Globus pallidus (tissue), 1 donor: ENCODE measurements at places on chromosomes 3 and 15.
A peak's percentile ranks its signal among the peaks of the same experiment; 100 is the strongest.

- DNase-seq = no peak
These were observed 79.6 kb downstream of the NFKBIZ start for GRCh38 chr3:101928890-101929289.

- no peak for DNase-seq
These were observed 39.8 kb downstream of the PCSK6 start for GRCh38 chr15:101449471-101450402.

DNA sequence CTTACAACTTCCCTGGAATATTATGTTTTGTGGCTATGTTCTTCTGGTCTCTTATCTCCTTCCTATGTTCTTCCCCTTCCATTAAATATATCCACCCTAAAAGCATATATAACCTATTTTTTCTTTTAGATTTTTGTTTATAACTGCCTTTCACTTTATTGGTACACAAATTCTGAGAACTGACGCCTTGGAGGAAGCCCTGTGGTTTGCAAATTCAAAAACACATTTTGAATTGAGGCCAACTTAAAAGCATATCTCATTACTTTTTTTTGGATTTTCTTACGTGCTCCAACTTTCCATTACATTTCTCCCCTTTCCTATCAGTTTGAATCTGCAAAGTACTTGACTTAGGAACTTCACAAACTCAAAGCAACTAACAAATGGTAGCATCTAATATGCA is 15.3 kb upstream of the COLQ start:
- no peak for DNase-seq

DNA sequence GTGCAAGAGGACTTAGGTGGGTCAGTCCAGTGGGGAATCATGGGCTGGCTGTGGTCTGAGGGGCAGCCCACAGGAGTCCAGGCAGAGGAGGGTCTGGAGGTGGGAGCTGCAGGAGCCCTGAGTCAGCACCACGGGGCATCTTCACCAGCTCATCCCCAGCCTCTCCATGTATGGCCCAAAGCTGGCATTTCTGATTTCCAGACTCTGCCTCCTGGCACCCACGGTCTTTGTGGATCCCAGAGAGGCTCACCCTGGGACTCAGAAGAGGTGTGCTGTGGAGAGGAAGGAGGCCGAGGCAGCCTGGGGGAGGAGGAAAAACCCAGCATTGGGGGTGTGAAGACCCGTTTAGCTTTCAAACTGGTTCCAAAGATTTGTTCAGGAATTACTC is 64.5 kb upstream of the KLF13 start:
- DNase-seq = no peak

DNA sequence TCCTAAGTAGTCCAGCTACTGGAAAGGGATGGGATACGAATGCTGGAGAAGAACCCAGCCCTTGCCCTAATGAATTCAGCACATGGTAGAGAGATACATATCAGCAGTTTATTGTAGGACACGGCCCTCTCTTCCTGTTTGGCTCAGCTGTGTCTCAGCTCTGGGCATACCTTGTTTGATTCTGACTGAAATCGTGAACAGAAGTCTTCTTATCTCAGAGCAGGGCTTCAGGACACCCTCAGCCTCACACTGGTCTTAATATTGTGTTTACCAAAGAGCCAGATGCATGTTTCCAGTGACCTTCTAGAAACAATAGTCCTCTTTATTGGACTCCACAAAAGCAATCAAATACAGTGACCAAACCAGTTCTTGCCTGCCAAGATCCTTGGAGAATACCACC is 54.7 kb downstream of the FAM174B start:
- peak; percentile 84 for DNase-seq

GRCh38 chr15:65069179-65069578 is 1.4 kb upstream of the RASL12 start:
- no peak for DNase-seq

DNA sequence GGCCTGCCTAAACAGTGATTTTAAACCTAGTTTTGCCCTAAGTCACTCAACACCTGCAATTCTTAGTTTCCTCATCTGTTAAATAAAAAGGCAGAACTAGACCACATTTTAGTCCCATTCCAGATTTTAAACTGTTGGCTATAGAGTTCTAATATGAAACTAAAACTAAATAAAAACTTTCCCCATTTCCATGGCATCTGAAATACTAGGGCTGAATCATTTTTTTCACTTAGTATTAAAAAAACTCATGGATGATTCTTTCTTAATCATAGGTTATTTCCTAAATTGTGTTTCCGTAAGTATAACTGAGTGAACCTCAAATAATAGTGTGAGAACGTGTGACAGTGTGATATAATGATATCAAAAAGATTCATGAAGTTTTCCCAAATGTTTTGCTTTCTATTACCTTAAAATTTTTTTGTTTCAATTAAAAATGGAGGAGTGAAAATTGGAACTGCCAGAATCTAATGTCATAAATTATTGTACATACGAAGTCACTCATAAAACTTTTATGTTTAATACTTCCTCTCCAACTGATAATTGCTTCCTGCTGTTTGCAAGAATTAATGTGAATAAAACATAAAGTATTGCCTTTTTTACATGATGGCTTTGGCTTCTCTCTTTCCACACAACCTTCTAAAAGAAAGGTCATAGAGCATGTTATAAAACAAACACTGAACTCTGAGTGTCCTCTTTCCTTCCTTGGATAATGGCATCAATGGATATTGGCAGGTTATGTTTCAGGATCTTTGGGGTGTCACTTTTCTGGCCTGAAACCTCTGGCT is 315.1 kb upstream of the MME start:
- DNase-seq = no peak

DNA sequence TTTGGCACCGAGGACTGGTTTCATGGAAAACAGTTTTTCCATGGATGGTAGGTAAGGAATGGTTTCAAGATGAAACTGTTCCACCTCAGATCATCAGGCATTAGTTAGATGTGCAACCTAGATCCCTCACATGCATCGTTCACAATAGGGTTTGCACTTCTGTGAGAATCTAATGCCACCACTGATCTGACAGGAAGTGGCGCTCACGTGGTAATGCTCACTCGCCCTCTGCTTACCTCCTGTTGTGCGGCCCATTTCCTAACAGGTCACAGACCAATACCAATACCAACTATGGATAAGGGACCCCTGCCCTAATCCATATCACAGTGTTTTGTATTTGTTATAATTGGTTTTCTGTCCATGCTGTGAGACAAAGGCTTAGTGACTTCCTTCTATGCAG is 58.9 kb downstream of the SLMAP start:
- DNase-seq = no peak

- DNase-seq = peak; percentile 41
These were observed 124.8 kb downstream of the SV2B start for GRCh38 chr15:91224755-91225380.

DNA sequence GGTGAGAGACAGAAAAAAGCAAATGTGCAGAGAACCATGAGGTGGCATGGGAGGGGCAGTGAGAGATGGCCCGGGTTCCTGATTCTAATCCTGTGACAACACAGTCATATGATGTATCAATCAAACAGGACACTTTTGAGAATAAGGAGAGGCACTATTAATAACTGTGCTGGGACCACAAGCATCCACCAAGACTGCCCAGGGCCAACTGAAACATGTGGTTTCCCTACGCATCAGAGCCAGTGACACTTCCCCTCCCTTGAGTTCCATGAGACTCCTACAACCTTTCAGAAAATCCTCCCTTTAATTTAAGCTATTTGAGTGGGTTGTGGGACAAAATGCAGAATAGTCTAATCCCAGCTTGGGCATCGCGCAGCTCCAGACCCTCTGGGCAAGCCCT is 17.4 kb downstream of the SH3BP5 start:
- no peak for DNase-seq

- DNase-seq = no peak
These were observed 38.5 kb downstream of the HDC start for GRCh38 chr15:50227076-50227475.

GRCh38 chr3:32951410-32951811 is at the start of gene CCR4:
Gene CCR4, plus strand, starts transcription at chr3:32951644. Its CDS starts 1,779 bp downstream, at chr3:32953423.
- DNase-seq = no peak

DNA sequence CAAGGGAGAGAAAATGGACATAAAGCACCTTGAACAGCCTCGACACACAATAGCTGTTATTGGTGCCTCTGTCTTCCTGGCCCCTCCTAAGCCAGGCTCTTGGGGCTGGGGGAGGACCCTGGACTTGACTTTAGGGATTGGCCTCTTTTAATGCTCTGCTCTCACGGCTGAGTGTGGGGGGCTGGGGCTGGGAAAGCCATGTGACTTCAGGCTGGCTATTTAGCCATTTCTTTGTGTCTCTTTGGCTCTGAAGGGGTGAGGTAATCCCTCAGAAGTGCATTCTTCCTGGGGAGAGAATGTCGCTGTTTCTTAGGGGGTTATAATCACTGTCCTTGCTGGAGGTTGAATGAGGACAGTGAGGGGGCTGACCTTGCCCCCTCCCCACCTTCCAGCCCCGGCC is 26.2 kb downstream of the MAGEF1 start:
- no peak for DNase-seq

GRCh38 chr3:188298585-188298984 is 144.6 kb downstream of the LPP start:
- no peak for DNase-seq

DNA sequence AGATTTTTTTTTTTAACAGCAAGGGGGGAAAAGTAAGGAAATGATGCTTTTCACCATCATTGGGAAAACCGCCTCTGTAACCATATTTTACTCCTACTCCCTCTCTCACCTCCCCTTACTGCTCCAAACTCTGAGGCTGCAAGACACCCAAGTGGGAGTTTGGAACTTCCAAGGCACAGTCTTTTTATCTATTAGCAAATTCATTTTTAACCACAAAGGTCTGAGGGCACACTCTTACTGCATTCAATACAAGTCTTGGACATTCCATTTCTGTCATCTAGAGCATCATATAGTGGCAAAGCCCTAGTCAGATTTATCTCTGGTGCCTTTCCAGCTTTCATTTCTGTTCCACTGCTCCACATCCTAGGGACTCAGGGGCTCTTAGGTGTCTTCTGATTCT is 13.2 kb downstream of the FAM162A start:
- DNase-seq = no peak

GRCh38 chr3:156716105-156716862 is 41.9 kb downstream of the TIPARP start:
- DNase-seq = no peak

DNA sequence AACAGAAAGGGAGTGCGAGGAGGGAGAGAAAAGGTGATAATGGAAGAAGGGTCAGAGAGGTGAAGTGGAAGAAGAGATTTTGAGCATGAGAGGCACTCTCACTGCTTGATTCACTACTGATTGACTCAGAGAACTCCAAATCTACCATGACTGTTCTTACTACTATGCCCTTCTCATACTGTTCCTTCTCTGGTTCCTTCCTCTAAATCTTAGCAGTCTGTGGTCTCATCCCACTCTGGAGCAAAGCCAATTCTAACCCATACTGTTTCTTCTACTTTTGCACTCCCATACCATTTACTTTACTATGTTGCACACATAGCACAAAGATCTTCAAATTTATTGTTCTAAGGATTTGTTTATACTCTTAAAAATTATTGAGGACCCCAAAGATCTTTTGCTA is 100.8 kb downstream of the DTWD1 start:
- DNase-seq = no peak

- no peak for DNase-seq
These were observed 257.5 kb downstream of the SCAPER start for GRCh38 chr15:76647612-76648011.

GRCh38 chr15:57495041-57495440 is 96.7 kb upstream of the MYZAP start:
- no peak for DNase-seq

DNA sequence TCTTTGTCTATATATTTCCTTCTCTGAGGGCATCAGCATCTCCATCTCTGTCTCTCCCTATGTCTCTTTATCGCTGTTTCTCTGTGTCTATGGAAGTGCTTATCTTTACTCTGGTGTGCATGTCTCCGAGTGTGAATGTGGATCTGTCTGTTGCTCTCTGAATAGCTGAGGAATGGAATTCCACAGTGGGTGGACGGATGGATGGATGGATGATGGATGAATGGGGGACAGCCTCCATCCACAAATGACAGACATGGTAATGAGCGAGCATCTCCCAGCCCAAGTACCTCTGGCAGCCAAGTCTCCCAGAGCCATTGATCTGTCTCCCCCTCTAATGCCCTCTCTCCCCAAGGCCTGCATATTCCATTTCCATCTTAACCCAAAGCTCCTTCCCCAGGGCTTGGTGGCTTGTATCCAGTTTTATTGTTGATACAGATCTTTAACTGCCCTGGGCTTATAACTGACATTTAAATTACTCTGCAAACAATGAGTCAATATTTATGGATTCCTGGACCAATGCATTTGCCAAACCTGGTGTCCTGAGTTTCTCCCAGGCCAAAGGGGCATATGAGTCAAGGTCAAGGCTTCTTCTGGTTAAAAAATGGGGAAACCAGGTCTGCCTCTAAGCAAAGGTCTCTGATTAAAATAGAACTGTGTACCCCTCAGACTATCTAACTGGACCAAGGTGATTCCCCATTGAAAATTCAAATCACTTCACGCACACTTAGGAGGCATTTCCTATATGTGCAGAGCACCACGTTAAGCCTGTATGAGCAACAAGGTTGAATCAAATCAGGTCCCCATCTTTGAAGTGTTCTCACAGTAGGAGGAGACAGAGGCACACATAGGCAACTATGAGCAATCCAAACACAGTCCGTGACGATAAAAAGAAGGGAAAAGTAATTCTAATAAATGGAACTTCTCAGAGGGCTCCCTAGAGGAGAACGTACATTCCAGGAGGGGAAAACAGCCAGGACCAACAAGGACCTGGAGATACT is 109.9 kb downstream of the TLE3 start:
- DNase-seq = no peak

DNA sequence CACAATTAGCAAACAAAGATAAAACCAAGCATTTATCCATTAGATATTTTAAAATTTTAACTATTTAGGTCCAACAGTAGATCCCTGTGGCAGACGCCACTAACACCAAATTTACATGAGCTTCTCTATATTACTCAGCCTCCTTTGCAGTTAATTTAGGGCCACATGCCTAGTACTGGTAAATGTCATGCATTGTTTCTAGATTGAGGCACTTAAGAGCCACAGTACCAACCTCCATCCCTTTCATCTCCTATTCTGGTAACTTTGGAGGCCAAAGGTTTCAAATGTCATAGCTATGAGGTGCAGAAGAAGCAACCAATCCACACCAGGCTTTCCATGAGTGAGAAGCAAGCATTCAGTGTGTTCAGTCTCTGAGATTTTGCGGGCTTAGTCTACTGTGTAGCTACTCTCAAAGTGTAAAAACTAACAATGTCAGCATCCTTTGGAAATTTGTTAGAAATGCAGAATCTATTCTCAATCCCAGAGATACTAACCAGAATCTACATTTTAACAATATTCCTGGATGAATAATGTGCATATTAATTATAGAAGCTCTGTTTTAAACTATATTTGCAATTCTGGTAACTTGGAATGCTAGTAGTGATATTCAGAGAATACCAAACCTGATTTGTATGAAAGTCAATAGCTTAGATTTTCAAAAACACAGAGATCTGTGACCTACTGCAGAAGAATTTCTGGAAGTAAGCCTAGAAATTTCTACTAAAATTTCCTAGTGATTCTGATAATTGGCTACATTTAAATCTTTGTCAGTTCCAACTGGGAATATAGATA is 206.3 kb upstream of the CD96 start:
- DNase-seq = no peak
